ENCODE measurements at places on chromosomes 2 and 18.

DNA sequence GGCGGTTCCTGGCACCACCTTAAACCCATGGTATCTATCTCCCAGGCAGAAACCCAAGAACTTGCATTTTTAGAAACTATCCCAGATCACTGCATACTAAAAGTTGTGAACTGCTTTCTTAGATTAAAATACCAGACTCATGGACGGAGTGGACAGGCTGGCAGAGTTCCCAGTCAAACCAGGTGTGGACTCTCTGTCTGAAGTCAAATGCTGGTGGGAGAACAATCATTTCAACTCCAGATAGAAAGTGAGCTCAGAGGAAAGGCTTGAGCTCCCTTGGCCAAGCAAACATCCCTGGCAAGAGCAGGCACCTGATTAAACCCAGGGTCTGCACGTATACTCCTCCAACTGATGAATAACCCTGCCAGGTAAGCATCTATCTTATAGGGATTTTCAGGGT, 19.5 kb downstream of the NXPH2 start:
- DNase-seq = no peak

DNA sequence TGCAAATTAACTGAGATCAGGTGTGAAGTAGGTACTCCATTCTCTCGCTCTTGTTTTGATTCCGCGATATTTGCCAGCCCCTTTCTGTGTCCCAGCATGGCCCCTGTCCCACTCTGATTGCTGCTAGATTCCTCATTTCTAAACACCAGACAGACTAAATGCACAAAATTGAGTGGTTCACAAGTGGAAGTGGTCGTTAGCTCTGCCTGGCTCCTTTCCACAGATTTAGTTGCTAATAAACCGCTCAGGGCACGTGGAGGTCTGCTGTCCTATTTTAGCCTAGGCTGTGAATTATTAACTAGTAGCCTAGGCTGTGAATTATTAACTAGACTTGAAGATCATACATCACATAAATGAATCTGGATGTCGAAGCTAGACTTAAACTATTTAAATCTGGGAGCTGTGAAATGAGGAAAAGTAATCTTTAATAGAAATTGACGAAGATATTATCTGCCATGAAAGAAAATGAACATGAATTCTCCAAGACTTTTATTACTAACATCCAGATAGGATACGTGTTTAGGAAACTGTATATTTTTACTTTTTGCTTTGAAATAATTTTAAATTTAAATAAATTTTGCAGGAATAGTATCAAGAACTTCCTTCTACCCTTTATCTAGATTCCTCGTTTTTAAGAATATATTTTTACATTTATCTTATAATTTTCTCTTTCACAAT, 3.7 kb downstream of the IL1RL2 start:
- DNase-seq = no peak

DNA sequence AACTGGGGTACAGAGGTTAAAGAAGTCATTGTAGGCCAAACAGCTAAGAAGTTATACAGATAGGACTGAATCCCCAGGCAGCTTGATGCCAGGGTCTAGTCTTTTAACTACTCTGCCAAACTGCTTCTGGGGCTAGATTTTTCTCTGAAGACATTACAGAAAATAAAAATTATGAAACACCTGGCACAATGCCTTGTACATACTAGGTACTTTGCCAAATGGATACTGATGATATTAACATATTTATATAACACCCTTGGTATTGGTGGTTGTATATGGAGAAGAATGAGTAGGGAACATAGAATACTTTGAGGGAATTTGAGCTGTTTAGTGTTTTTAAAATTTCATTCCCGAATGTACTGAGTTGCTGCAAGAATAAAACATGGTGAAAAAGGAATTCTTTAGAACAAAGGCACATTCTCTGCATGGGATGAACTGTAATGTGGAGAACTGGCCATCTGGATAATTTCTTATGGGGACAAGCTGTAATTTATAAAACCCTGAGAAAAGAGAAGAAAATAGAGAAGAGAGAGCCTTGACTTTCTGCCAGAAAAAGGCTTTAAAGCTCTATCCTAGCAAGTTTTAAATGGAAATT, 210.9 kb upstream of the TMEM200C start:
- DNase-seq = no peak

- DNase-seq = no peak
Observed at GRCh38 chr2:675460-675859, 1.7 kb downstream of the TMEM18 start.

GRCh38 chr2:68126561-68126960, 31.1 kb upstream of the PNO1 start:
- DNase-seq = no peak

- no peak for DNase-seq
Observed at GRCh38 chr2:230893338-230893737, 28.6 kb downstream of the ITM2C start.

- DNase-seq = no peak
Observed at GRCh38 chr2:26144953-26145680, 27.8 kb upstream of the GAREM2 start.

DNA sequence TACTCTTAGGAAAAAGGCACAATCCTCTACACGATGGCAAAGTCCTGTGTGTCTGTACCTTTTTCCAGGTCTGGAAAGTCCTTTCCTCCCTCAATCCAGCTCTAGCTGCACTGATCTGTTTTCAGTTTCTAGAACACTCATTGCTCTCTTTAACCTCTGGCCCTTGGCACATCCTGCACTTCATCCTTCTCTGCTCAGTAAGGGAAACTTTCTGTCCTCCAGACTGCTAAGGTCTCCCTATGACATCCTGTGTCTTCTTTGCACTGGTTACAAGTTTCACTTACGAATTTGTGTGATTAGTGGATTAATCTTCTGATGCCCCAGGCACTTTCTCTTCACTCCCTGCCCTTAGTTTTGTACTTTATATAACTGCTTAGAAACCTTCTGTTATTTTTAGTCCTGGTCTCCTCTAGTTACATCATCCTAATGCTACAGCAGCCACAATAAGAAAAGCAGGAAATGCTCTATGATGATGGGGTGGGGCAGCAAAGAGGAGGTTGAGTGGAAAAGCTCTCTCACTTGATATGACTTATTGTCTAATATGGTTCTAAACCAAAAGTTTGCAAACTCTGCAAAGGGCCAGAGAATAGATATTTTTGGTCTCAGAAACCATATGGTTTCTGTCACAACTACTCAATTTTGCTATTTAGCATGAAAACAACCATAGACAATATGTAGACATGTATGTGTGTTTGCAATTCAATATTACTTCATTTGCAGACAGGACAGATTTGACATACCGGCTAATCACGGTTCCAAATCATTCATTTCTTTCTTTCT, 568.2 kb downstream of the THSD7B start:
- no peak for DNase-seq

DNA sequence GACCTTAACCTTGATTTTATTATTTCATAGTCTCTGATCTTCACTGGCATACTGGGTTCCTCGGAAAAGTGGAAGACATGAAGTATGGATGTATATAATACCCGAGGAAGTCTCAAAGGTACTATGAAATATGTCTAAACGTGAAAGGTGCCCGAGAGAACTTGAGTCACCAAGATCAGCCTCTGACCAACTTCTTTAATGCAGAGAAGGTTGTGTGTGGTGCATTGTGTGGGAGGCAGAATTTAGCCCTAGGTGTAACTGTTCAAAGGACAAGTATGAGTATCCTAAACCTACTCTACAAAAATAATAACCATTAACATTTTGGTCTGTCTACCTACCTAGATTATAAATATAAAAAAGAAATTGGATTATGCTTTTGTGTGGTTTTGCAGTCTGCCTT, 36.1 kb downstream of the OSBPL6 start:
- DNase-seq = no peak

DNA sequence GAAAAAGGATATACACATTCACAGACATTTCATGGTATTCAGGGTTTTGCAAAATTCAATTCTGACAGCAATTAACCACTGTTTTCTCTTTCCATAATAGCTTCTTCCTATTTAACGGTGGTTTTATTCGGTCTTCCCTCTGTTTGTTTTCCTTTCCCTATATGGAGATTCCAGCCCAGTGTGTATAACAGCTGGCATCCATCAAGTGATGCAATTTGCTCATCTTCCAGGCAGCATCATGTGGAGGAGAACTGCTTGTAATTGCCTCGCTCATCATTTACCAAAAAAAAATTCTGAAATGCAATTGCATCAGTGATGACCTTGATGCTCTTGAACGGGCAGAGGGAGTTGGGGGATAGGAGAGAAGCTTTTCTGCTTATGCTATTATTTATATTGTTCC, 165.9 kb upstream of the PGAP1 start:
- no peak for DNase-seq

GRCh38 chr18:35117372-35117771, 76.2 kb downstream of the MAPRE2 start:
- no peak for DNase-seq

GRCh38 chr2:186477790-186478189, 8.3 kb upstream of the ZC3H15 start:
- DNase-seq = no peak

DNA sequence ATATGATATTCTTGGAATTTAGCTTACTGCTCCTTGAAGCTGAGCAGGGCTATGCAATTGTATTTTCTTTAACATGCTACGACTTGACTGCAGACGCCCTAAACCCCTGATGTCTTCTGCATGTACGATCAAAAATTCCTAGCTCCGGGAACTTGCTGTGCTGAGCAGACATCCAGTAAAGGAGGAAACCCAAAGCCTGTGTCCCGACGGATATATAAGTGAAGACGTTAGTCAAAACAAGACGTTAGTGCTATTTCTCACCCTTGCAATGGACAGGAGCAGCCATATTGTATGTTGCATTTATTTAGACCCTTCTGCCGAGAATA, 51.5 kb downstream of the SETBP1 start:
- no peak for DNase-seq

GRCh38 chr2:35228584-35228983, 1127.0 kb upstream of the CRIM1 start:
- DNase-seq = no peak

GRCh38 chr2:1606421-1607235, 137.7 kb downstream of the PXDN start:
- no peak for DNase-seq

- no peak for DNase-seq
Observed at GRCh38 chr18:919078-919477, 14.4 kb downstream of the ADCYAP1 start.

GRCh38 chr2:188291142-188291616, 495 bp upstream of the GULP1 start:
- DNase-seq = no peak
